ENCODE measurements at places on chromosomes 7 and 10.

- DNase-seq, result no peak
Observed at GRCh38 chr10:108450280-108450679, 1285.8 kb upstream of the SORCS1 start.

GRCh38 chr7:140168816-140169215, 8.0 kb downstream of the KDM7A start:
- peak; percentile 21 for DNase-seq

DNA sequence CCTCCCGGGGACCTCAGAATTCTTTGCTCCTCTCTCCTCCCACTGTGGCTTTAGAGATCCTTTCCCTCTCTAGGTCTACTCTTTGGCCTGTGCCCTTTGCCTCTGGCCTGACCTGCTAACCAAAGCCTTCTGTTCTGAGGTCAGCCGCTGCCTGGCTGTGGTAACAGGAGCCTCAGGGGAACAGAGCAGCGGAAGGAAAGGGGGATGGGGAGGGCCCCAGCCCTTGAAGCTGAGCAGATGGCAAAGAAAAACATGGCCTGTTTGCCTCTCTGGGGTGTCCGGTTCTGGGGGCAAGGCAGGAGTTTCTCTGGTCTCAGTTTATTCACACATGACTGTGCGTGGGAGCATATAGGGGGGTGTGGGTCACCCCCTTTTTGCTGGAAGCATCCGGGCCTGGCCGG, 28.2 kb downstream of the COL26A1 start:
- DNase-seq, result peak; percentile 58

DNA sequence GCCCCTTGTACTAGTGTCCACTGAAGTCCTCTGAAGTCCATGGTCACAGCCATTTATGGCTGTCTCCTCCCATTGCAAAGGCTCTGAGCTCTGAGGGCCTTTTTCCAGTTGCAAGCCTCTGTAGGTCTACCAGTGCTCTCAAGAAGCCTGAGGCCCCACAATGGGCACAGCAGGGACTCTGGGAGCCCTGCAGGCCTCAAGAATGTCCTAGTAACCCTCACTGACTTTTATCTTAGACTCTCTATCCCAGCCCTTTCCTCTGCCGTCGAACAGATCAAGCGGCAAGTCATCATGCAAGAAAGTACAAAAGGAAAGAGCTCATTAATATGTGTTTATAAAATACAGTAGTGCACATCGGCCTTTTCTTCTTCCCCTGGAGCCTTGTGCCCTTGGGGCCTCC, 23.4 kb downstream of the VWA2 start:
- no peak for DNase-seq

- DNase-seq, result no peak
Observed at GRCh38 chr10:117541405-117541908, 1.1 kb upstream of the EMX2 start.

- DNase-seq, result peak; percentile 88
Observed at GRCh38 chr10:62244785-62245467, 23.7 kb downstream of the RTKN2 start.

DNA sequence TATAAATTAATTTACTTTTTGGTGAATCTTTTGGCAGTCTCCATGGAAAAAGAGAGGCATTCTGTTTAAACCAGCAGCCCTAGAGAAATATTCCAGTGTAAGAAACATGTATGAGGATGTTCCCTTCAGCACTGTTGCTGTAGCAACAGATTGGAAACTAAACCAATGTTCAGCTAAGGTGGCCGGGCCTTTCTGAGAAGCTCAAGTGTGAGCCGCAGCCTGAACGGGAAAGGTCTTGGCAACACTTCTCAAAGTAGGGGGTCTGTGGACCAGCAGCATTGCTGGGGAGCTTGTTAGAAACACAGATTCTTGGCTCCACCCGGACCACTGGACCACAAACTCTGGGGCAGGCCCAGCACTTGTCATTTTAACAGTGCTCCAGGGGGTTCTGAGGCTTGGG, 36.2 kb downstream of the RAMP3 start:
- no peak for DNase-seq

DNA sequence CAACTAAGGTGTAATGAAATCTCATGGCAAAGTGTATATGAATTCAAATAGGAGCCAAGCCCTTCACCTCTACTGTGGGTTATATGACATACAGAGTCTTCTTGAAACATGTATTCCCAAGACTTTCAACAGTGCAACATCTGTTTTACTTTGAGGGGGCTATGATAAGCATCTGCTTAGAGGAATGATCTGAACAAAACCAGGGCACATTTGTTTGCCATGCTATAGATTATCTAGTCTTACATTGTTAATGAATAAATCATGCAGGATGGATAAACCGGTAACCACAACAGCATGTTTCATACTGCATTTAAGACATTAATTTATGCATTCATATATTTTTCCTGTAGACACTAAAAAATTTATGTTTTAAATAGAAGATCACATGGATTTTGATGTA, 1021.9 kb downstream of the LRMDA start:
- no peak for DNase-seq

- no peak for DNase-seq
Observed at GRCh38 chr10:81042647-81043046, 504.9 kb downstream of the SH2D4B start.

All from activated CD4-positive, alpha-beta T cell treated with anti-CD3 and anti-CD28 coated beads, Interleukin-2, Interleukin-6, amounts not matched to agents 100 ng/mL and 50 ng/mL, durations not matched to agents 16 hours and 8 hours (primary cell).